Right ventricle myocardium superior (tissue), 1 donor: ENCODE measurements at places on chromosomes 11 and 22.

DNA sequence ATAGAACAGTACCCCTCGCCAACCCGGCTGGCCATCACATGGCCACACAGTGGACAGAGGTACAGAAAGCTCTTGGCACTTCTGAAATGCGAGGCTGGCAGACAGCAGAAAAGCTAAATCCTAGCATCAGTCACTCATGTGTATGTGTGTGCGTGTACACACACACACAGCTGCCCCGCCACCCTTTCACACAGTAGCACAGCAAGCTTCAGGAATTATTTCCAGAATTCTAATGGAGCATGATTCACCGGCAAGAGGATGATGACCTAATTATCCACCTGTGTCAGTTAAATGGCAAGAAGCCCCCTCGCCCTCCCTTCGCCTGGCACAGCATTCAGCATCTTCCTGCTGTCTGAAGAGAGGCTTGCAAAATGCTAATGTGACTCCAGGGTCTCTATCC is 336.0 kb downstream of the SHANK2 start:
- DNase-seq = no peak

GRCh38 chr11:74818283-74818946 is 69.8 kb downstream of the RNF169 start:
- DNase-seq = no peak

GRCh38 chr11:61090521-61090920 is 11.8 kb upstream of the CD5 start:
- no peak for DNase-seq

DNA sequence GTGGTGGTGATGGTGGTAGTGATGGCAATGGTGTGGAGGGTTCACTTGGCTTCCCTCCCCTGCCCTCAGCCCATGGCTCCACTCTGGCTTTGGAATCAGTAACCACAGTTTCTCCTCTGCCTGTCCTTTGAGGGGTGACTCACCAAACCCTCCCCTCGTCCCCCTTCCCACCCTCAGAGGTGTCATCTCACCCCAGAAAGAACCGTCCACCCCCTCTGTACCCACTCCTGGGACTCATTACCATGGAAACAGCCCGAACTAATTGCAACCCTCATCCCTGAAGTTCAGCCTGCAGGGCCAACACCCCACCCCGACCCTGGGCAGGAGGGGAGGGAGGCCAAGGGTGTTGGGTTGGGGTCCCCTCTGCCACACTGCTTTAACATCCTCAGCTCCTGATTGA is 26.6 kb downstream of the PHLDB1 start:
- peak; percentile 26 for DNase-seq

DNA sequence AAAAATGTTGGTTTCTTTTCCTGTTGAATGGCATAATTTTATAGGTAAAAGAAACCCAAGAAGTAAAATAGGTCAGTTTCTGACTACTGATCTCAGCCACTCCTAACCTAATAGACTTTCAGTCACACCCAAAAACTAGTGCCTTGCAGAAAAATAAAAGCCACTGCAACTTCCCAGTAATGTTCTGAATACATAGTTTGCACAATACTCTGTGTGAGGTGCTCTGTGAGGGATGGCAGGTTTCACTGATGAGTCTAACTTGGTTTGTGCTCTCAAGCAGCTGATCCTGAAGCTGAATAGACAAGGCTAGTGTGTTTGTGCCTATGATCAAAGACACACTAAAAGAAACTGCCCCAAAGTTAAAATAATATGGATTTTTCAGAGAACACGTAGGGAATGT is 758.3 kb downstream of the NELL1 start:
- no peak for DNase-seq

DNA sequence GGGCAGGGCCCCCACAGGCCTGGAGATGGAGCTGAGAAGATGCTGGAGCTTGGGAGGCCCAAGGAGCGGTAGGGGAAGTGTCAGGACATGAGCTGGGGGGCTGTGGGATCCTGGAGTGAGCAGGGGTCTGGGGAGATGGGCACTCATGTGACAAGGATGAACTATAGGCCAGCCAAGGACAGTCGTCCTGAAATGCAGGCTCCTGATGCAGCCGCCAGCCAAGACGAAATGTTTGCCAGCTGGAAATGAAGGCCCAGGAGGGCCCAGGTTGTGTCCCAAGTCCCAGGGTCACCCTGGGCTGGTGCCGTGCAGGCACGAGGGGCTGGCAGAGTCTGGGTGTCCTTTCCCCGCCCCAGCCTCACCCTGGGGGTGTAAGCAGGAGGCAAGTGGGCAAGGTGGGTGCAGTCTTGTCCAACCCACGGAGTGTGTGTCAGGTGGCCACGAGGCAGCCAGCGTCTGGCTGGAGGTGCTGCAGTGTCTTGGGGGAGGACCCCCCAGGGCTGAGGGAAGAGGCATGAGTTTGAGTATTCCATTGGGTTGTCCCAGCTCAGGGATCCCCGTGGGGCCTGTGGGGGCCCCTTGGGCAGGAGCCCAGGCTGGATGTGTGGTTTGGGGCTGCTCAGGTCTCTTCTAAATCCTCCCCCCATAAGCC is 21.4 kb downstream of the MRGPRG start:
- DNase-seq = no peak

DNA sequence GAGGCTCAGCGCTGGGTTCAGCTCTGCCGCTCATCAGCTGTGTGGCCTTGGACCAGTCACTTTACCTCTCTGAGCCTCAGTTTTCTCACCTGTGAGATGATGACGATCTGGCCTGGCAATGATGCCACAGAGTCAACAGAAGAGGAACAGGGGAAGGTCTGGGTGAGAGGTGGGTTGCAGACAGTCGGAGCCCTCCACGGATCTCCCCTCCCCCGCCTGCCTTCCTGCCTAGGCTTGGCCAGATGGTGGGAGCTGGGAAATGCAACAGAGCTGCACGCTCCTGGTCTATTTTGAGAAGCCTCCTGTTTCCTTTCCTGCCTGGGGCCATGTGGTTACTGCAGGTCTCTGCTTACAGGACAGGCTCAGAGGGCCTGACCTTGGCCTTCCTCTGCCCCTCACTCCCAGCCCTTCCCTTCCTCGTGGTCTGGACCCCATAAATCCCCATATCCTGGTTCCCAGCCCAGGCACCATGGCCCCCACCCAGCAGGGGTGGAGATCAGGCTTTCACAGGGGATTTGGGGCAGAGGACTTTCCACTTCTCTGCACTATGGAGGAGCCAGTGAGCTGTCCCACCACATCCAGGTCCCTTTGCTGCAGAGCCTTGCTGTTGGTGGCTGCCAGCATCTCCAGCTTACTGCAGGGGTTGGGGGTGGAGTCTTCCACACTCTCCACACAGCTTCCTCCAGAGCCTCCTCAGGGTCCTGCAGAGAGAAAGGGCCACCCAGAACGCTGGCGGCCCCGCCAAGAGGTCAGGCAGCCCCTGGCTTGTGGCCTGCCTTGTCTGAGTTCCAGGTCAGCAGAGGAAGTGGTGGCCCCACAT is 46.9 kb downstream of the C11orf96 start:
- DNase-seq = peak; percentile 84

DNA sequence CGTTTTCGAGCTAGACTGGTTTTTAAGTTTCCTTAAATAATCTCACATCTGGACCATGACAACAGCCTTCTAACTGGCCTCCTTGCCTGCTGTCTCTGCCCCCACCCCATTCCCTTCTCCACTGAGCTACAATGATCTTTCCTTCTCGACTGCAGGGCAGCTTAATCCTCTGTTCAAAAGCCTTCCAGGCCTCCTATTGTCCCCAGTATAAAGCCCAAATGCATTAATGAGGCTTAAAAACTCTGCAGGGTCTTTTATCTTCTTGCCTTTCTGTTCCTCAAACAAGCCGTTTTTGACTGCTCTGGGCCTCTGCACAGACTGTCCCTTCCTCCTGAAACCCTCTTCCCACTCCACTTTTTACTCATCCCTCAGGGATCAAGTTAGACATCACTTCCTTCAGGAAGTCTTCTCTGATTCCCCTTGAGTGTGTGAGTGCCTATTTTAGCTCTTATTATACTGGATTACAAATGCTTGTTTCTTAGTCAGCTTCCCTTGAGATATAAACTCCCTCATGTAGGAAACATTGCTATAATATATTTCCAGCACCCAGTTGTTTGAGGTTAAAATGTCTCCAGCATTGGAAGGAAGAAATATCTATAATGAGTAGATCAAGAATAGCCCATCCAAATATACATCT is 23.6 kb upstream of the PAMR1 start:
- no peak for DNase-seq

DNA sequence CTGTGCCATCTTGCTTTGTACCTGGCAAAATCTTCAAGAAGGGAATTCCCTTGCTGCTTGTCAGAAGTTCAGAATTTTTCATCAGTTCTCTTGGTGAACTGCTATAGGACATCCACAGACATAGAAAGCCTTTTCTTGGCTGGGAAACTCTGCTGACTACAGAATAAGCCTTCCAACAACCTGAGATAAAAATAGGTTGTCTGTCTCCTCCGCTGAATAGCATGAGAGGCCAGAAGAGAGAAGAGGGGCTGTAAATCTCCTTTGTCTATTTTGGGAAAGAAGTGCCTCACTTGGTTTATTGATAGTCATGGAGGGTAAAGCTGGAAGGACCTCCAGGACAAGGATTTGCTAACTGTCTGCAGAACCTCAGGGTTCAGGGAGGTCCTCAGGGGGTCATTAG is 48.2 kb downstream of the C11orf91 start:
- no peak for DNase-seq

- DNase-seq = peak; percentile 74
These were observed 56.9 kb downstream of the PACS1 start for GRCh38 chr11:66126808-66127555.

DNA sequence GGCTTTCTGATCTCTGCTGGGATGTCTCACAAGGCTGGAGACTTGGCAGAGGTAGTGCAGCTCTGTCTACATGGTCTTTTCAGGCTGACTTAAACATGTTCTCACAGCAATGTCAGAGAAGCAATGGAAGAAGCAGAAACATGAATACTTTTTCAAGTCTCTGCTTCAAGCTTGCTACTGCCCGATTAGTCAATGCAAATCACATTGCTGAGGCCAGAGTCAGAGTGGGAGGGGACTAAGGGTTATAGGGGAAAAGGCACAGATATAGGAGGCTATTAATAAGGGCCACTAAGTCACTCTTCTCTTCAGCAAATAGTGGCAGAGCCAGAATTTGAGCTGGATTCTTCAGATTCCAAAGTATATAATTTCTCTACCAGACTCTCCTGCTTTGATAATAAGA is 390.5 kb downstream of the TMEM135 start:
- no peak for DNase-seq

- peak; percentile 73 for DNase-seq
These were observed 50.4 kb upstream of the SEPTIN5 start for GRCh38 chr22:19663821-19664355.

- DNase-seq = no peak
These were observed 5.5 kb downstream of the EHD1 start for GRCh38 chr11:64872790-64873488.

DNA sequence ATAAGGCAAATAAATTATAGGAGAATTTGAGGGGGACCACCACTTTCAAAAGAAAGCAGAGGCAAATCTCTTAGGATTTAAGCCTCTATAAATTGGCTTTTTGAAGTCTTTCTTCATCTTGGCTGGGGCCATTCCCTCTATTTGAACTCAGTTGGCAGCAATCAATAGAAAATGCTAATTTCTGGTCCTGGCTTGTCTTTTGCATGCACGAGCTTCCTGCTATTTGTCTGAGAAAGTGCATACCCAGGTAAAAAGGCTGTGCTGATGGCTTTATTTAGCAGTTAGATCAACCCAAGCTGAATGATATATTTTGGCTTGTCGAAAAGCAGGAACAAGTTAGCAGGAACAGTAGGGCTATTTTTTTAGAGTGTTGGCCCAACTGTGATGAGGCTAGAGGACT is 64.1 kb upstream of the GRAMD1B start:
- DNase-seq = no peak

- DNase-seq = peak; percentile 16
These were observed 3.1 kb downstream of the BET1L start for GRCh38 chr11:203945-204586.
